ENCODE measurements at places on chromosomes 13 and 19.

- DNase-seq: no peak
Measured at GRCh38 chr19:20162821-20163220, 4.2 kb upstream of the ZNF486 start.

DNA sequence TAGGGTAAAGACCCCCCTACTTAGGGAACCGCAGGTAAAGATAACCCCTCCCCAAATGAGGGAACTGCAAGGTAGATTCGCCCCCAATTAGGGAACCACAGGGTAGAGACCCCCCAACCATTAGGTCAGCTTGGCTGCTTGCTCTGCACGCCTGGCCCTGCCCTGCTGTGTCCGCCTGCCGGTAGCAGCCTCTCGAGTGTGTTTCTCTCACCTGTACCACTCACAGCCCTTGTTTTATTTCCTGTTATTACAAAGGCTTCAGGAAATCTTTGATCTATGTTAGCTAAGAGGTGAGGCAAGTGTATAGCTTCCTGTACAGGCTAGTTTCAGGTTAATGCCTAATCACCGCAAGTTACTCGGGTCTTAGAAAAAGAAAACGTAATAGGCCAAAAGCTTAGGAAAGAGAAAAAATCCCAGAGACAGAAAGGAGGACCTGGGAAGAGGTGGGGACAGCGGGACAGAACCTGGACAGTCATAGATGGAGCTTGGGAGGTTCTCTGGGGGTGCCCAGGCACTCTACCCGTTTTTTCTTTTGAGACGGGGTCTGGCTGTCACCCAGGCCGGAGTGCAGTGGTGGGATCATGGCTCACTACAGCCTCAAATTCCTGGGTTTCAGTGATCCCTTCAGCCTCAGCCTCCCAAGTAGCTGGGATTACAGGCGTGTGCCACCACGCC is 23.1 kb upstream of the EIF3G start:
- DNase-seq: no peak

- DNase-seq: no peak
Measured at GRCh38 chr19:17125062-17125727, 49.6 kb downstream of the MYO9B start.

GRCh38 chr13:110443622-110444225 is 117.8 kb downstream of the RAB20 start:
- no peak for DNase-seq

DNA sequence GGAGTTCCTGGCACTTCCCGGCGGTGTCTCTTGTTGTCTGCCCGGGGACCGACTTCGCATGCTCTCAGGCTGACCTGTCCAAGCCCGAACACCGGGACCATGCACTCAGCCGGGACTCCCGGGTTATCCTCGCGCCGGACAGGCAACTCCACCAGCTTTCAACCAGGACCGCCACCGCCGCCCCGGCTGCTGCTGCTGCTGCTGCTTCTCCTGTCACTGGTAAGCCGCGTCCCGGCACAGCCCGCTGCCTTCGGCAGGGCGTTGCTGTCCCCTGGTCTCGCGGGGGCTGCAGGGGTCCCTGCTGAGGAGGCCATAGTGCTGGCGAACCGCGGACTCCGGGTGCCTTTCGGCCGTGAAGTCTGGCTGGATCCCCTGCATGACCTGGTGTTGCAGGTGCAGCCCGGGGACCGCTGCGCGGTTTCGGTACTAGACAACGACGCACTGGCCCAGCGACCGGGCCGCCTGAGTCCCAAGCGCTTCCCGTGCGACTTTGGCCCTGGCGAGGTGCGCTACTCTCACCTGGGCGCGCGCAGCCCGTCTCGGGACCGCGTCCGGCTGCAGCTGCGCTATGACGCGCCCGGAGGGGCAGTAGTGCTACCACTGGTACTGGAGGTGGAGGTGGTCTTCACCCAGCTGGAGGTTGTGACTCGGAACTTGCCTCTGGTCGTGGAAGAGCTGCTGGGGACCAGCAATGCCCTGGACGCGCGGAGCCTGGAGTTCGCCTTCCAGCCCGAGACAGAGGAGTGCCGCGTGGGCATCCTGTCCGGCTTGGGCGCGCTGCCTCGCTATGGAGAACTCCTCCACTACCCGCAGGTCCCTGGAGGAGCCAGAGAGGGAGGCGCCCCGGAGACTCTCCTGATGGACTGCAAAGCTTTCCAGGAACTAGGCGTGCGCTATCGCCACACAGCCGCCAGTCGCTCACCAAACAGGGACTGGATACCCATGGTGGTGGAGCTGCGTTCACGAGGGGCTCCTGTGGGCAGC is 661 bp downstream of the FREM2 start:
- no peak for DNase-seq

DNA sequence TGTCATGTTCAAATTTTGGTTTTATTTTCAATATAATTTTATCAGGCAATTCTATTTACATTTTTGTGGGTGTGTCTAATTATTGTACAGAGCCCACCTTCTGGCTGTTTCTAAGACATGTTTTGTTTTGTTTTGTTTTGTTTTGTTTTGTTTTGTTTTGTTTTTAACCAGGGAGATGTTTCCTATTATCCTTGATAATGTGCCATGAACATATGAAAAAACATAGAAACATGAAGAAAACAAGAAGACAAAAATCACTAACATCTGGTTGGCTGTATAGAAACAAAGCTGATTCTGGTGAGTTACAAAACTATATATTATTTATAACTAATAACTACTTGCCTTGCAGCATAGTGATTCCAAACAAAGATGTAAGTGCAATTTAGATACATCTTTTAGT is 128.1 kb upstream of the TRPC4 start:
- no peak for DNase-seq

GRCh38 chr13:110299283-110299840 is 7.6 kb downstream of the COL4A1 start:
- DNase-seq: no peak

DNA sequence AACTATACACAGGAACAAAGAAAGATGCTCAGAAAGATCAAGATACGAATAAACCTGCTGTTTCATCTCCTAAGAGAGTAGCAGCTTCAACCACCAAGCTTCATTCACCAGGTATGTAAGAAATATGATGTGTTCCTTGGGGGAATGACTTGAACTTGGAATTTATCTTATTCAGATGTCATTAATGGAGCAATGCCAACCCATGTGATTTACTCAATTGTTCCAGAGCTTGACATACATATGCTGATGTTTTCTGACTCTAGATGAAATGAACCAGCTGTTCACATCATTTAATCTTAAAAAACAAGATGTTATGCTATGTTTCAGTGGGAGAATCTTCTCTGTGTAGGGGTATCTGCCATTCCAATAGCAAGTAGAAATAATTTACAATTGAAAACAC is 270.9 kb downstream of the SLC7A1 start:
- DNase-seq: no peak

GRCh38 chr19:15249972-15250639 is 17.9 kb upstream of the EPHX3 start:
- DNase-seq: peak; percentile 69

DNA sequence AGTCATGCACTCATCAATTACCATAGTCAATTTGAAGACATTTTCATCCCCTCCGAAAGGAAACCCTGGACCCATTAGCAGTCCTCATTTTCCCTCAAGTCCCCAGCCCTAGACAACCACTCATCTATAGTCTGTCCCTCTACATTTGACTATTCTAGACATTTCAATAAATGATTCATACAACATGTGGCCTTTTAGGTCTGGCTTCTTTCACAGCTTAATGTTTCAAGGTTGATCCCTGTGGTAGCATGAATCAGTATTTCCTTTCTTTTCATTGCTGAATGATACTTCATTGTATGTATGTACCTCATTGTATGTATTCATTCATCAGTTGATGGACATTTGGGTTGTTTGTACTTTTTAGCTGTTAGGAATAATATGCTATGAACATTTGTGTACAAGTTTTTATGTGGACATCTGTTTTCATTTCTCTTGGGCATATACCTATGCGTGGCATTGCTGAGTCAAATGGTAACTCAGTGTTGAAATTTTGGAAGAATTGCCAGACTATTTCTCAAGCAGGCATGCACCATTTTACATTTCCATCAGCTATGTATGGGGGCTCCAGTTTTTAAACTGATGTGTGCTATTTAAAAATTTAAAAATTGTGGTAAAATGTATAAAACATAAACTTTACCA is 18.4 kb downstream of the SPATA13 start:
- DNase-seq: no peak

- no peak for DNase-seq
Measured at GRCh38 chr19:50628146-50628545, 11.5 kb downstream of the SYT3 start.

DNA sequence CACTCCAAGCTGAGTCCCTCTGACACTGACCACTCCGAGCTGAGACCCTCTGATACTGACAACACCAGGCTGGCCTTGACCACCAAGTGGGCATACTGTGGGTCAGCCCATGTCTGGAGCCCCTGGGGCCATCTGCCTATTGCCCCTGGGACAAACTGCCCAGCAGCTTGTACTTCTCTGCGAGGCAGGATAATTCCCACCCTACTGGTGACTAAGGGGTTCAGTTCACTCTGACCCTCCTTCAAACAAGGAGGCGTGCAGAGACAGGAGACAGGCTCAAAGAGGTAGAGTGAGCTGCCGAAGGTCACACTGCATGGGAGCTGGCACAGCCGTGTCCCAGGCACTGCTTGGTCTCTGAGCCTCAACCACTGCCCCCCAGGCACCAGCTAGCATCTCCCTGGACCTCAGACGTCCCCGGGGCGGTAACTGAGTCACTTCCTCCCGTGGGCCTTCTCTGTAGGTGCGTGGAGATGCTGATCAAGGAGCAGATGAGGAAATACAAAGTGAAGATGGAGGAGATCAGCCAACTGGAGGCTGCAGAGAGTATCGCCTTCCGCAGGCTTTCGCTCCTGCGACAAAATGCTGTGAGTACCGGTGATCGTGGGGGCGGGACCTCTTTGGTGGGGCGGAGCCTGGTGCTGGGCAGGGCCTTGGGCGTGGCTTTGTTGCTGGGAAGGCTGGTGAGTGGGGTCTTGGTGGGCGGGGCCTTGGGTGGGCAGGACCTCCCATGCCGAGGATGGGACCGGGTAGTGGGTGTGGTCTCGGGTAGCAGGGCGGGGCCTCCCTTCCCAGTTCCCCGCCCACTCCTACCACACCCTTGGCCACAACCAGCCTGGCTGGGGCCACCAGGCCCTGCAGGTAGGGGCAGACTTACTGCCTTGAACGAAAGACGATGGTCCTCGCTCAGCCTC is 5.8 kb upstream of the USE1 start:
- DNase-seq: no peak

DNA sequence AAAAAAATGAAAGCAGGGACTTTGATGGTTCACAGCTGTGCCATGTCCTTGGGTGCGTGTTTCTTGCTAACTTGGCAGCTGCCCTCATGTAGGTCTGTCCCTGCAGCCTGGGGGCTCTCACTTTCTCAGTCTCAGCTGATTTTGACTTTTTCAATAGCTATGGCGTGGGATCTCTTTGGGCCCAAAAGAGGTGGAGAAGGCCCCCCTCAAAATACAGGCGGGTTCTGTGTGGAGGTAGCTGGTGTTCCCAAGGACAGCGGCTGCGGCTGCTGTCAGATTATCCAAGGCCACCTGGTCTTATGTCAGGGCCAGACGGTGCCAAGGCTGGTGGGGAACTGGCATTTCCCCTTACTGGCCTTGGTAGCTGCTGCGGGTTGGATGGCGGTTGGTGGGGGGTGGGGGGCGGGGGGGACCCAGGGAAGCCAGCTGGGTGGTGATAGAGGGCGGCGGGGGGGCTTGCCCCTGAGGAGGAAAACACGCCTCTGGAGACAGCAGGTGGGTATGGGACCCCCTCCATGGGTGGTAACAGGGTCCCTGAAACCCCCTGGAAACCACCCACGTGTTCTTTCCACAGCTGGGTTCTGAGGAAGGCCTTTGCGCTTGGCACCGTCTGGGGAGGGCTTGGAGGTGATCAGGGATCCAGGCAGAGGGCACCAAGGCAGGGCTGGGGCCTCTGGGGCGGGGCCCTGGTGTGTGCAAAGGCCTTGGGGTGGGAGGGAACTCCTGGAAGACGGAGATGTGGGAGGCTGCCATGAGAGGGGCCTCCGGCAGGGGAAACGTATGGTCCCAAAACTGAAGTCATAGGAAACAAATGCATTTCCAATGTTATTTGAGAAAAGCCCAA is 4.1 kb downstream of the TIMM13 start:
- no peak for DNase-seq

GRCh38 chr13:62185631-62186255 is 770.1 kb upstream of the PCDH20 start:
- DNase-seq: no peak

- no peak for DNase-seq
Measured at GRCh38 chr13:21557995-21558394, 46.0 kb downstream of the MICU2 start.

DNA sequence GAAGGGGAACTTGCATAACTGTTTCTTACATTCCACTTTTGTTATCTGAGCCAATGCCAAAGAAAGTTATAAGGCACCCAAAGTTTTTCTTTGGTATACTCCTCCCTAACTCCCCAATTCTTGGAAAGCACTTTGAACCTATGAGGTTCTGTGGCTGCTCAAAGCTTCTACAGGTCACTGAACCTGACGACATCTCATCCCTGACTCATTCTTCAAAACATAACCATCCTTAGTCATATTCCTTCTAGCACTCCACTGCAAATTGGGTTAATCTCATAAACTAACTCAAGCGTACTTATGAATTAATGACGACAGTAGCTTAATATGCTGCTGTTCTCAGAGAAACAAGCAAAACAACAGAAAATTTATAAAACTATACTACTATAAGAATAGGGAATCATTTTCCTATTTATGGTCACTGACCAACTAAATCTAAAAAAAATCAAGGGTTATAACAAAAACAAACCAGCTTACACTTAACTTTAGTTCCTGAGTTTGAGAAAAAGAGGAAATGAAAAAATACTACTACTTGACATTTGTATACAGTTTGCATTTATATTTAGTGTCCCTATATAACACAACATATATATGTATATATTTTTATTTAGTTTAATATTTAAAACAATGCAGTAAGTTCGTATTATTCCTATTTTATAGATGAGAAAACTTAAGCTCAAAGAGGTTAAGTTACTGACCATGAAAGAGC is 69.1 kb downstream of the CAB39L start:
- DNase-seq: no peak

- DNase-seq: no peak
Measured at GRCh38 chr19:29658221-29658991, 6.9 kb upstream of the PLEKHF1 start.

- peak; percentile 20 for DNase-seq
Measured at GRCh38 chr13:51125495-51126226, 14.6 kb upstream of the C13orf42 start.

DNA sequence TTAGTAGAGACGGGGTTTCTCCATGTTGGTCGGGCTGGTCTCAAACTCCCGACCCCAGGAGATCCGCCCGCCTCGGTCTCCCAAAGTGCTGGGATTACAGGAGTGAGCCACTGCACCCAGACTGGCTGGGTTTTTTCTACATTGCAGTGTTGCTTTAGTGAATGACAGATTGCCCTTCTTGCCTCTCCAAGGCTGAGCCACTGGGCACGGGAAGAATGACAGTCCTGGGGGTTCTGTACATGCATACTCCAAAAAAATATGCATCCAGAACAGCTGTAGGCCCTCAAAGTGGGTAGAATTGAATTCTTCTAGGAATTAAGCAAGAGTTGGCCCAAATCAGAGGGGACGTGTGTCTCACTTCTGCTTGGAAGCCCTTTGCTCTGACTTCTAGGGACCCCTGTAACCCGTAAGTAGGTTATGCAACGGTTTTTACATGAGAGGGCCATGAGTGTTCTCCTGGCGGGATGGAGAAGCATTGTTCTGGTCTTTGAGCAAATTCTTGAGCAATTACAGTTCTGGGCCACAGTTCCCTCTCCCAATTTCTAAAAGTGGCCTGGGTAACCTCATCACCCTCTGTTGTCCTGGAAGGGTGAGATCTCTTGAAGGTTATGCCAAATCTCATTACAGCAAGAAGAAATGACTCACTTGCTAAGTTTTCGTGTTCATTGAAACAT is 3.6 kb downstream of the ACTN4 start:
- no peak for DNase-seq
